ENCODE measurements at places on chromosomes 16 and 17.

- DNase-seq = no peak
Observed at GRCh38 chr17:75826561-75827307, 17.5 kb downstream of the UNC13D start.

DNA sequence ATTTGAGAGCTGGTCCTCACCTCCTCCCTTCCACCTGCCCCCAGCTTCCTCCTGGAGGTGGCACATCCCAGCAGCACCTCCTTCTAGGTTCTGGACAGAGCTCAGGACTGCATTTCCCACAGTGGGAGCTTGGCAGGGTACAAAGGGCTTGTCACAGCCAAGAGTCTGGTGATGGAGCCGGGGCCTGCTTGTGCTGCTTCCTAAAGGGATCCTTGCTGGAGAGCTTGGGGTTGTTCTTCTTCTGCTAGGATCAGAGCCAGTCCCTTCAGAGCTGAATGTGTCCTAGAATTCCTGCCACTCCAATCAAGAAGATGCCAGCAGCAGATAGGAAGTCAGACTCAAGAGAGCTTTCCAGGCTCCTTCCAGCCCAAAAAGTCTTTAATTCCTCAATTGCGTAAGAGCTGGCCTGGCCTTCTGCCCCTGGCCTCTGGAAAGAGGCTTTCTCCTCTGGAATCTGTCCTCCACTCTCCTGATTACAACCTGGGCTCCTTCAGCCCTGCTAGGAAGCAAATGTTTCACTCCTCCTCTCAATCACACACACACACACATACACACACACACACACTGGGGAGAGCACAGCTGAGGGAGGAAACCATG lies 4.4 kb downstream of the CD300E start:
- DNase-seq = no peak

DNA sequence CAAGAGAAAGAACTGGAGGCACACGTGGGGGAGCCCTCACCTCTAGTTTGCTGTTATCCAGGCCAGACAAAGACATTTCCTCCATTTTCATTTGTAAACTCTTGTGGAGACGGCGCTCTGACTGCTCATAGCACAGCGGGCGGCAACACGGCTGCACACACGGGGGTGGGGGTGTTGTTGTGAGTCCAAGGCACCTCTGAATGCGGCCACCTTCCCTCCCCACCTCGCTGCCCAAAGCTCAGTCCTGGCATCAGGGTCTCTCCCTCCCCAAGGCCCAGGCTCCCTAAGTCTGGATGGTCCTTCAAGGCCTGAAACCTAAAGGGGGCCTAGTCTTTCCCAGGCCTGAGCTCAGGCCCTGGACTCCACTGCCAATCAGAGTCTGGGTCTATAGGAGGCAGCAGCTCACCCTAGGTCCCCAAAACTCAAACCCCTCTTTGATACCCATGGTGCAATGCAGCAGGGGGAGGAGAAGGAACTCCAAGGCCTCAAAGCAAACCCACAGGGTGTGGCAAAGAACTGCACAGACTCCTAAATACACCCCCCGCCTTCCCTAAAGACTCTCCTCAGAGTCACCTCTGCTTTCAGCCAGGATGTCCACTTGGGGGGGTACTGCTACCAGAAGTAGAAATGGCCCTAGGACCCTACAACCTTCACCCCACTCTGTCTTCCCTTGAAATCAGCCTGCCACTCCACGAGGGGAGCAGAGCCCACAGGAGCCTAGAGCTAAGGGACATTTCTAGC lies 1.5 kb downstream of the ATXN7L3 start:
- DNase-seq = peak; percentile 37

GRCh38 chr16:68041783-68042182 lies 18.7 kb downstream of the DUS2 start:
- DNase-seq = no peak

DNA sequence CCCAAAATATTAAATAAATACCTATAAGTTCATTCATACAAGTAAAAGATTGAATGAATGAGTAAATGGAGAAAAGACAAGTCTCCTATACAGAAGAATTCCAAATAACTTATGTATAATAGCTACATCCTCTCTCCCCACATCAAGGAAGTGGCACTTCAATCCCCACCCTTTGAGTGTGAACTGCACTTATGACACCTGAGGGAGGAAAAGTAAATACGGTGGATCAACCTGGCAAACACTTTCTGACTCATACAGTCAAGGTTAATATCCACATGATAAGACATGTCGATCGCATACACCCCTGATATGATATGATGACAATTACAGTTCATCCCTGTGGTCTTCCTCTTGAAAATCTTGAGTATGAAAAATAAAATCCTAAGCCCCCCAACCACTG lies 18.0 kb downstream of the SLFN12L start:
- no peak for DNase-seq

GRCh38 chr16:81873206-81873605 lies 94.1 kb downstream of the PLCG2 start:
- no peak for DNase-seq

- DNase-seq = no peak
Observed at GRCh38 chr17:42409523-42410318, 13.3 kb downstream of the CAVIN1 start.

DNA sequence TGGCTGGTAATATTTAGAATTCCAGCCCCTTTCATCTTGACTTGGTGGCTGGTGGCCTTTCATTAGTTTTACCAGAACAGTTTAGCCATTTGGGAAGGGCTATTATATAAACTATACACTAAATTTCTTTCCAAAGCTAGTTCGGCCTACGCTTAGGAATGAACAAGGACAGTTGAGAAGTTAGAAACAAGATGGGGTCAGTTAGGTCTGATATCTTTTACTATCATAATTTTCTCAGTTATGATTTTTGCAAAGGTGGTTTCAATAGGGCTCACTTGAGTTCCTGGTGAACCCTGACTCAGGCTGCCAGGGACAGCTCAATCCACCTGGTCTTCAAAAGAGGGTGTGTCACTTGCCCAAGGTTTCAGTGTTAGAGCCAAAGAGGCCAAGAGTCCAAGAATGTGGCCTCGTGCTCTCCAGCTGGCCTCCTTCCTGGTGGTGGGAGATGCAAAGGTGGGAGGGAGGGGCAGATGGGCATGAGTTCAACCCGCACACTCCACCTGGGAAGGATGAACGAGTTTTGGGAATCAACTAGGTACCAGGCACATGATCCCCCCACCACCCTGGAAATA lies 4.0 kb upstream of the PHOSPHO1 start:
- no peak for DNase-seq

GRCh38 chr16:7397901-7398300 lies 65.3 kb downstream of the RBFOX1 start:
- DNase-seq = no peak

GRCh38 chr17:4886830-4887229 lies 12.5 kb upstream of the C17orf107 start:
- DNase-seq = no peak

DNA sequence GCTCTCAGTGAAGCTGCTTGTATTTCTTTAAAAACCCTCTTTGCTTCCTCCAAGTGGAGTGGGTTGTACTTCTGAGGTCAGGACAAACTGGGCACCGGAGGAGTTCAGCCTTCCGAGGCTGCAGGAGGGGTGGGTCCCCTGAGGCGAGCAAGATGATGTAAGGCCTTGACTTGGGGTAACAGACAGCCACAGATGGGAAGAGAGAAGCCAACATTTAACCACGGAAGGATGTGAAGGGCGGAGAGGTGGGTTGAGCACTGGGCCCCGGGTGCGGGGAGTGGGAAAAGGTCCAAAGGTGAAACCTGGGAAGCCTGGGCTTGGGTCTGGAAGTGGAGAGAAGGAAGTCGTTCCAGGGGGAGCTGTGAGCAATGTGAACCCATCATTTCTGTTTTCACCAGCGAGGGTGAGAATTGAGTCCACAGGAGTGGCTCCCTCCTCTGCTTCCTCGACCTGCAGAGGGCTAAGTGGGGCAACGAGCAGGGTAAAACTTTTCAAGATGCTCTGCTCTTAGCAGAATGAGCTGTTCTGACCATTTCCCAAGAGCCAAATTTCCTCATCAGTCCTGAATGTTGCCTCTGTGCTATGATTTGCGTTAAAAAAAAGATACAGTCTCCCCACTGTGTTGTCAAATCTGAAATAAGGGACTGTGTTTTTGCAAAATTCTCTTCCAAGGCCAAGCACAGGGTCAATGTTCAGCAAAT lies 137.7 kb upstream of the CRHR1 start:
- no peak for DNase-seq

DNA sequence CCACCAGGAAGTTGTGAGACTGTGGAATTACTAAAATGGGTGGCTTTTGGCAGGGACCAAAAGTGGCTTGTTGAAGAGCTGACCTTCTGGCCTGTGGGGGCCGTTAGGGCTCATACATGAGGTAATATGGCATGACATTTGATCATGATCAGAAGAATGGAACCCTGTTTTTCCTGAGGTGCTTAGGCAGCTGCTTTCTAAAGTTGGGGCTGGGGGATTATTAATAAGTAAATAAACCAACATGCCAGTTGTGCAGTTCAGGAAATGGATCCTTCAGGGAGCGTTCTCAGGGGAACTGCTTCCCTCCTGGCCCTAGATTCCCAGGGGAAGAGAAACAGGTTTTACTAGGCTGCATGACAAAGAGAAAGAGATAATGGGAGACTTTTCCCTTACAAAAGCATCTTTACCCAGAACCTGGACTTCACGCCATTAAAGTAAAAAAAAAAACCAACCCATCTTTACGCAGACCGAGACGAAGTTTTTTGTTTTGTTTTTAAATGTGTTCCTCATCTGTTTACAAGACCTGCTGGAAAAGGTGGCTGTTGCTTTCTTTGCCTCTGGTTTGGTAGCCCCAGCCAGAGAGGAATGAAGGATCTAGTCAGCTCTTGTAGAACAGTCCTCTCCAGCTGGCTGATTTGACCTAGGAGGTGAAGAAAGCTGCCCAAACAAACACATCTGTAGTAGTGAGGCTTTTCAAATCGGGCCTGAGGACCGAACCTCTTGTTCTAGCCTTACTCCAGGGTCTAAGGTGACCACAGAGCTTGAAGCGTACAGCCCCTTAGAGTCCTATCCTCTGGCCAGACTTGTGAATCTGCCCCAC lies 22.7 kb downstream of the YPEL2 start:
- no peak for DNase-seq

DNA sequence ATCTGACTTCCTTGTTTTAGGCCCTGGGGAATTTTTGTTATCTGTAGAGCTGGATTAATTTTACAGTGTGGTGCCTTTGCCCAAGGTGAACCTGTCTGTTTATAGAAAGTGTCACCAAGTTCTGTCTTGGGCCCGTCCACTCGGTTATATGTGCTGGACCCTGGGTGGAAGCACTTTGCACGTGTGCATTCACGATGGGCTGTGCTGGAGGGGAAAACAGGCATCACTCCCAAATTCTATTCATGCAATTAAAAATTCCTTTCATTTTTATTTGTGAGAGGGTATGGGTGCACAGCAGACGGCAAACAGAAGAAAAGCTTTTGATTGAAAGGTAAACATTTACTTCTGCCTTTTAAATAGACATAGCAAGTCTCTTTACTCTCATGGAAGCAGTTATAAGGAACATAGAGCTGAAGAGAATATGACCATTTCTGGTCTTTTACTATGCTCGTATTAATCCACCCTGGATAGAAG lies 101.2 kb downstream of the WWOX start:
- no peak for DNase-seq

GRCh38 chr16:78748220-78748929 lies 648.9 kb downstream of the WWOX start:
- DNase-seq = no peak

- DNase-seq = no peak
Observed at GRCh38 chr16:7419441-7419840, 86.8 kb downstream of the RBFOX1 start.
